ENCODE measurements at places on chromosomes 2 and 18. TPM values are rescaled to one million over a fixed set of nuclear protein-coding genes. Genes with fewer than 3 reads are reported as not detected.

DNA sequence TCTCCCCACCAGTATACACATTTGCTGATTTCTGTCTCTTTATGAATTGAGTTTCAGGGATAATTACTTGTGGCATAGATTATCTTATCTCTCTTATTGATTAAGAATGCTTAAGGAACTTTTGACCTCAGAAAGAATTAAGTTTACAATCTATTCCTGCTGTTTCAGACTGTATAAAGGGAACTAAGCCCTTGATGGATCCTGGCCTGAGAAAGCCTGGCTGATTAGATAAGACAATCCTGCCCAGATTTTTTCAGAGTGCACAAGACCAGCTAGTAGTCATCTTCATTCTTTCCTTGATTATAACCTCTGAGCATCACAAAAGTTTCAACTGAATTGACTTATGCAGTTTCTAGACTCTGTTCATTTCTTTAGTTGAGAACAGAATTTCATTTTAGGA lies 22.7 kb upstream of the TFPI start:
- H3K27ac ChIP-seq, result no peak overlapping the region
- H3K36me3 ChIP-seq, result no peaks in the 10 kb centered on the region
- H3K4me3 ChIP-seq, result no peak overlapping the region

GRCh38 chr2:15084826-15085489 lies 452.4 kb downstream of the LRATD1 start:
- H3K4me3 ChIP-seq, result no peak overlapping the region
- no peaks in the 10 kb centered on the region for H3K27me3 ChIP-seq
- H3K36me3 ChIP-seq, result no peaks in the 10 kb centered on the region
- no peak overlapping the region for H3K27ac ChIP-seq
- DNase-seq, result no peak

DNA sequence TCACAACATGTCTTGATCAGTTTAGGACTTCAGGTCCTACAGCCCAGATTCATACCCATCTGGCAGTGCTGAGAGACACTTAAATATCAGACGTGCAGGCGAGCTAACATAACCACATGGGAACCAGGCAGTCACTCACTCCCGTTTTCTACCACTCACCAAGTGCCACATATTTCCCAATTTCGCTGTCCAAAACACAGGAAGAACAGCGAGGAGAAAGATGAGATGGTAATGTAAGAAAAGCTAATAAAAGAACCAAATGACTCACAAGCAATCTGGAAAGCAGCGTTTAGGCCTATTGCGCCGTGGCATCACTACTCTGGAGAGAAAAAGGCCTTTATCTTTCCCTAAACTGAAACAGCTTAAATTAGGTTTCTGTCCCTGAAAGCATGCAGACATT lies 647.8 kb upstream of the SLC39A10 start:
- no peak for DNase-seq
- H3K4me1 ChIP-seq, result no peaks in the 10 kb centered on the region
- no peak overlapping the region for H3K4me3 ChIP-seq
- no peaks in the 10 kb centered on the region for H3K36me3 ChIP-seq
- H3K27me3 ChIP-seq, result no peaks in the 10 kb centered on the region

CNDP1 gene
- not detected for total RNA-seq

GRCh38 chr2:207727261-207727660 lies 15.8 kb downstream of the CCNYL1 start:
- H3K27me3 ChIP-seq, result no peaks in the 10 kb centered on the region
- DNase-seq, result no peak
- no peak overlapping the region for H3K27ac ChIP-seq
- H3K4me1 ChIP-seq, result no peaks in the 10 kb centered on the region
- H3K36me3 ChIP-seq, result peaks cover 6% of the 10 kb centered on the region
- no peak overlapping the region for H3K4me3 ChIP-seq

DNA sequence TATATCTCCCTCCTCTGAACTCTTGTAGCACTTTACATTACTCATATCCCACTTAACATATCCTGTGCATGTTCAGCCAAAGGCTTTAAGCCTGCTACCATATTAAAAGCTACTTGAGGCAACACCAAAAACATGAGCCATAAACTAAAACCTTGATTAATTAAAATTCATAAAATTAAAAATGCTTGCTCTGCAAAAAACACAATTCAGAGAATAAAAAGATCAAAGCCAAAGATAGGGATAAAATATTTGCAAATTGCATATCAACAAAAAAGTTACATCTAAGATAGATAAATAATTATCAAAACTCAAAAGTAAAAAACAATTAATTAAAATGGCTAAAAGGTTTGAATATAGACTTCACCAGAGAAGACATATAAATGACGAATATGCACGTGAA lies 495.4 kb upstream of the PIK3C3 start:
- H3K27me3 ChIP-seq, result no peaks in the 10 kb centered on the region
- DNase-seq, result peak; percentile 11
- H3K27ac ChIP-seq, result no peak overlapping the region
- no peaks in the 10 kb centered on the region for H3K36me3 ChIP-seq
- peaks cover 15% of the 10 kb centered on the region for H3K4me1 ChIP-seq

GRCh38 chr18:24470805-24471204 lies 10.4 kb downstream of the HRH4 start:
- no peaks in the 10 kb centered on the region for H3K27me3 ChIP-seq
- H3K27ac ChIP-seq, result no peak overlapping the region
- H3K4me1 ChIP-seq, result no peaks in the 10 kb centered on the region
- DNase-seq, result no peak
- no peak overlapping the region for H3K4me3 ChIP-seq

DNA sequence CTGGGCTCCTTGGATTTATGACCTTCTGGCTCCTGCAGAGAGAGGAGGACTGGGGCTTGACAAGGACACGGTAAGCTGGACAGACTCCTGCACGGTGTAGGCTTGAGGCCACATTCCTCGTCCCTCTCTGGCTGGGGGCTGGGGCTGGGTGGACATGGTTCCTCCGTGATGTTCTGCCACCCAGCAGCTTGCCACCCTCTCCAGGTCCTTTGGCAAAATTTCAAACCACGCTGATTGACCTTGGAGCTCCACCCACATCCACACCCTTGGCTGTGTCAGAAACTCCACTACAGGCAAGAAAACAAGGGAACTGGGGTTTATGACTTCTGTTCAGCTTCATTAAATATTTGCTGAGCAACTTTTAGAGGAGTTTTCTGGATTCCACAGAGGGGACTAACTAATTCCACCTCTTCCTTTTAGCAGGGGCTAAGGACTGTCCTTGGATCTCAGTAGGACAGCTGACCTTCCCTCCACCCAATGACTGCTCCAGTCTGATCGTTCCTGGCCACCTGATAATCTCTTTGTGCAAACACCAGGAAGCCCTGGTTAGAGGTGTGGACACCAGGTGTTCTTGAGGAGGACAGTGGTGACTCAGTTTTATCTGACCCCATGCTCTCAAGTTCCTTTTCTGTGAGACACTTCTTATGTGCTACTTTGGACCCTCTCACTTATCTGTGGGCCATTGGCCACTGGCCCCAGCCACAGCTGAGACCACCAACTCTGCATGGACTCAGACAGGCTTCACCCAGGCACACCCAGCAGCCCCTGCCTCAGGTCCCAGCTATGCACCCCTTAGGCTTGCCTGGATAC lies 29.3 kb downstream of the GPR55 start:
- no peak for DNase-seq
- peaks cover 4% of the 10 kb centered on the region for H3K4me1 ChIP-seq
- H3K36me3 ChIP-seq, result no peaks in the 10 kb centered on the region

- no peaks in the 10 kb centered on the region for H3K36me3 ChIP-seq
- H3K27ac ChIP-seq, result no peak overlapping the region
- H3K27me3 ChIP-seq, result no peaks in the 10 kb centered on the region
- H3K4me3 ChIP-seq, result no peak overlapping the region
These were observed 156.3 kb downstream of the IRS1 start for GRCh38 chr2:226643030-226643945.

- no peaks in the 10 kb centered on the region for H3K36me3 ChIP-seq
- H3K27ac ChIP-seq, result no peak overlapping the region
- H3K4me3 ChIP-seq, result no peak overlapping the region
- peaks cover 3% of the 10 kb centered on the region for H3K4me1 ChIP-seq
- H3K27me3 ChIP-seq, result no peaks in the 10 kb centered on the region
These were observed 218.8 kb upstream of the NRP2 start for GRCh38 chr2:205463466-205464025.

- peaks cover 2% of the 10 kb centered on the region for H3K27me3 ChIP-seq
- H3K4me3 ChIP-seq, result no peak overlapping the region
- H3K36me3 ChIP-seq, result no peaks in the 10 kb centered on the region
- H3K4me1 ChIP-seq, result peaks cover 6% of the 10 kb centered on the region
- no peak overlapping the region for H3K27ac ChIP-seq
These were observed 310.8 kb downstream of the PIEZO2 start for GRCh38 chr18:10838553-10838952.

CDC42EP3 gene
- 36.2 TPM for total RNA-seq

DNA sequence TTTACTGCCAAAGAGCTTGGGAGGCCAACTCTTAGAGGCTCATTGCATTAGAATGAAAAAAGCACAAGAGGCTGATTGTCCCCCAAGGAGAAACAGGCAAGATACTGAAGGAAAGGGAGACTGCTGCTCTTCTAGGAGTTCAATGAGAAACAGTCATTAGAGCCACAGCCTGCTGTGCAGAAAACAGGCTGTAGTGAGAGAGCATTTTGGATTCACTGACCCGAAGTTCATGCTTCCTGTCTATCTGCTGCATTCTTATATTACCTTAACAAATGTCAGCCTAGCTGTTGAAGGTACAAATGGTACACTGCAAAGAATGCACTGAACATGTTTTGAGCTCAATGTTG lies 423.3 kb downstream of the SETBP1 start:
- H3K4me1 ChIP-seq, result no peaks in the 10 kb centered on the region
- H3K36me3 ChIP-seq, result no peaks in the 10 kb centered on the region
- H3K4me3 ChIP-seq, result no peak overlapping the region
- no peaks in the 10 kb centered on the region for H3K27me3 ChIP-seq
- H3K27ac ChIP-seq, result no peak overlapping the region

DNA sequence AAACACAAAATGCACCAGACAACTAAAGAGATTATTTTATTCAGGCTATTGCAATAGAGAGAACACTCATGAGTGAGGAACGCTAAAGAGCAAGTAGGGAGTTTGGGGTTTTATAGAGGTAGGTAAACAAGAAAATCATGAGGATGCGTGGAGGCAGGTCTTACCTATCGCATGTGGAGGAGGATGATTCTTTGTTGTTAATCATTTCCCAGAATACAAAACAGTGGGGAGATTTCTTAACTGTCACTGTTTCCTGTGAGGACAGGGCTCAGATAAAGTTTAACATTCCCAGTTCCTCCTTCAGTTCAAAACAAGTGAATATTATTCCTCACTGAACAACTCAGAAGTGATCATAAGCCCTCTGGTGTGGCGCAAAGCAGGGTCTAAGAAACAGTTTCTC lies 156.1 kb upstream of the MGAT5 start:
- no peak overlapping the region for H3K4me3 ChIP-seq
- H3K27me3 ChIP-seq, result no peaks in the 10 kb centered on the region
- H3K36me3 ChIP-seq, result no peaks in the 10 kb centered on the region
- H3K27ac ChIP-seq, result no peak overlapping the region
- no peaks in the 10 kb centered on the region for H3K4me1 ChIP-seq

- H3K36me3 ChIP-seq, result no peaks in the 10 kb centered on the region
- H3K4me1 ChIP-seq, result no peaks in the 10 kb centered on the region
- H3K27me3 ChIP-seq, result no peaks in the 10 kb centered on the region
- H3K4me3 ChIP-seq, result no peak overlapping the region
These were observed 227.6 kb downstream of the MYCN start for GRCh38 chr2:16167870-16168426.

DNA sequence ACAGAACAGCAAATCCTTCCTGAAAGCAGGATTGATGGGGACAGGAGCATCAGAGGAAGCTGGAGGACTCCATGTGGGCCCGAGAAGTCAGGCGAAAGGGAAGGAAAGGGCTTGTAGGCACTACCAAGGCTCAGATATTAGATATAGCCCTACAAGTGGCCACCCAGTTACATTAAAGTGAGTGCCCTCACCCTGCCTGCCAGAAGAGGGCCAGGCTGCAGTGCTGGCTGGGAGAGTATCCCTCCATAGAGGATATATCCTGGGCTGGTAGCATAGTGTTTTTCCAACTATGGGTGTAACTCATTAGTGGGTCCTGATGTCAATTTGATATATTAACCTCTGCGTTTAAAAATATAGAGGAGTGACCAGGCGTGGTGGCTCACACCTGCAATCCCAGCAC lies 285.2 kb downstream of the MYCN start:
- no peaks in the 10 kb centered on the region for H3K36me3 ChIP-seq
- no peak for DNase-seq
- H3K27me3 ChIP-seq, result no peaks in the 10 kb centered on the region
- no peak overlapping the region for H3K27ac ChIP-seq
- H3K4me3 ChIP-seq, result no peak overlapping the region

DNA sequence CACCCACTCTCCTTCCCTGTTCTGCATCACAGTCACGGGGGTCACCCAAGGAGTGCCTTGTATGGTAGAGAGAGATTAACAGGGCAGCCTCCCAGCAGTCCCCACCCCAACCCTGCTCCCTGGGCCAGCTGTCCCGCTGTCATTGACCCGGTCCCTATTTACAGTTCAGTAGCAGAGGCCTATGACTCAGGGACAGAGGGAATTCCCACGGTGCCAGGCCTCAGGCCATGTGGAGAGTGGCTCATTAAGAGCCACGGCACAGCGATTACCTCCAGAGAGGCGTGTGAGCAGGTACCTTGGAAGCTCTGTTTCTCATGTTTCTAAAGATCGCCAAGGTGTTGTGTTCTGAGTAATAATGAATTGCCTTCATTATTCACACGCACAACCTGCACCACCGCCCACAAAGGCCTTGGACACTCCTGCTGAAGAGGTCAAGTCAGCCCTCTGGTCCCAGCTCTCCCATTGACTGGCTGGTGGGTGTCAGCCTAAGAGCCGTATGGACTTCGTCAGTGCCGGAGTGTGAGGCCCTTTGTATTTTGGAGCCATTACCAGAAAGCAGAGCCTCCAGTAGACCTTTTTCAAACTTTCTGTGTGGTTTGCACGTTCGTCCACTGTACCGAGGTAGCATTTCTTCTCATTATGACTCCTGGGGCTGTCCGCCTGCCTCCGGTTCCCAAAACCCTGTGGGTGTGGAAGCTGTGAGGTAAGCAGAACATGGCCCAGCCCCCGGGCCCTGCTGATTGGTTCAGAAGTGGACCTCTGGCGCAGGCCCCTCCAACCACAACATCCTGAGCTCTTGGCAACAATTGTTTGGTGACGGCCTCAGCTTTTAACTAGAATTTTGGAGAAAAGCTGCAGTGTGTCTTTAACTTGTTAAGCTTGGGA lies 47.0 kb downstream of the SERTAD2 start:
- peak; percentile 88 for DNase-seq
- H3K36me3 ChIP-seq, result no peaks in the 10 kb centered on the region
- no peak overlapping the region for H3K4me3 ChIP-seq
- peaks cover 6% of the 10 kb centered on the region for H3K4me1 ChIP-seq
- no peak overlapping the region for H3K27ac ChIP-seq

- no peak for DNase-seq
- H3K36me3 ChIP-seq, result peaks cover 58% of the 10 kb centered on the region
- H3K4me3 ChIP-seq, result no peak overlapping the region
These were observed 27.7 kb upstream of the DSC3 start for GRCh38 chr18:31070206-31070605.

DNA sequence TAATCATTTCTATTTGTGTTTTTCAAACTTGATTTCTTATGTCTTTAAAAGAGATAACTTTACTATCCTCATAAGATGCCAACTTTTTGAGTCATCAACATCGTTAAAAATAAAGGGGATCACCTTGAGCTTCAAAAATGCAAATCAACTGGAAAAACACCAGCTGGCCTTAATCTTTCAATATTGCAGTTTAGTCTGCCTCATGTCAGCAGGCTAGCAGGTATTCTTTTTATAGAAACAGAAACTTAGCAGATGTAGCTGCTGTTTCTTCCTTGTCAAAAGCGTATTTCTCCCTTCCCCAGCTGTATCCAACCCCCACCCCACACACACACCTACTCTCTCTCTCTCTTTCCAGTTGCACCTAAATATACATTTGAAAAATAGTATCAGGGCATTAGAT lies 154.1 kb upstream of the ZNF804A start:
- H3K27me3 ChIP-seq, result no peaks in the 10 kb centered on the region
- DNase-seq, result no peak
- H3K4me3 ChIP-seq, result no peak overlapping the region
- no peak overlapping the region for H3K27ac ChIP-seq

Measured in cardiac muscle cell (in vitro differentiated cells and primary cell).